ENCODE measurements at places on chromosomes 4 and X. TPM values are rescaled to one million over a fixed set of nuclear protein-coding genes. Genes with fewer than 3 reads are reported as not detected.

DNA sequence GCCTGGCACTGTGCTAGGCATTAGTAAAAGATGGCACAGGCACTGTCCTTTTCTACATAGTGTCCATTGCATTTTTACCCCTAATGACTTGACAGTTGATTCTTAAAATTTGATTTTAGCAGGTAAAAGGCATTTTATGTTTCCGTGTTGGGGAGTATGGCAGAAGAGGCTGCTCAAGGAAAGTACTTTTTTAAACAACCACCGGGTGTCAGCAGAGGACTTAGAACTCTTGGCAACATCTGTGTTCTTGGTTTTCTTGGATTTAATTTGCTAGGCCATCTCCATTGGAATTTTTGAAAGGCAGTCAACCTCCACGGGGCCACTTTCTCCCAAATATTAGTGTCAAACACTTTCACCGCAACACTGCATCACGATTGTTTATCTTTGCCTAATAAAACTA is 102.9 kb downstream of the TSPAN7 start:
- H3K27me3 ChIP-seq = no peaks in the 10 kb centered on the region
- DNase-seq = no peak
- no peak overlapping the region for H3K4me3 ChIP-seq
- H3K27ac ChIP-seq = no peak overlapping the region
- H3K4me1 ChIP-seq = no peaks in the 10 kb centered on the region

DNA sequence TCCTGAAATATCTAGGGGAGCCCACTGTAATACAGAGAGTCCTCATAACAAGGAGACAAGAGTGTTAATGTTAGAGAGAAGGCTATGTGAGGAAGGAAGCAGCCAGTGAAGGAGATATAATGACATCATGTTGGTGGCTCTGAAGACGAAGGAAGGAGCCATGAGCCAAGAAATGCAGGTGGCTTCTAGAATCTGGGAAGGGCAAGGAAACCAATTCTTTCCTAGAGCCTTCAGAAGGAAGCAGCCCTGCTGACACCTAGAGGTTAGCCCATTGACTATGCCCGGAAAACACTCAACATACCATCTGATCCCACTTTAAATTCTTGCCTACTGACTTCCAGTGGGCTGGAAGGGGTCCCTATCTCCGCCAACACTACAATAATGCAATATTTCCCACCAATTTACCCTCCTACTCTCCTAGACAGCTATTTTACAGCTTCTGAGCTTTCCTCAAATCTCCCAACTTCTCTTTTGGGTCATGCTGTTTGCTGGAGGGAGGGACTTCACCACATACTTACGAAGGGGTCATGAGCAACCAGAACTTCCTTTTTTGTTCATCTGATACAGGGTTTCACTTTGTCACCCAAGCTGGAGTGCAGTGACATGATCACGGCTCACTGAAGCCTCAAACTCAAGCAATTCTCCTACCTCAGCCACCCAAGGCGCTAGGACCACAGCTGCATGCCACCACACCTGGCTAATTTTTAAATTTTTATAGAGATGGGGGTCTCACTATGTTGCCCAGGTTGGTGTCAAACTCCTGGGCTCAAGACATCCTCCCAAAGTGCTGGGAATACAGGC is 25.2 kb upstream of the G3BP2 start:
- H3K27me3 ChIP-seq = no peaks in the 10 kb centered on the region
- peaks cover 23% of the 10 kb centered on the region for H3K4me1 ChIP-seq

DNA sequence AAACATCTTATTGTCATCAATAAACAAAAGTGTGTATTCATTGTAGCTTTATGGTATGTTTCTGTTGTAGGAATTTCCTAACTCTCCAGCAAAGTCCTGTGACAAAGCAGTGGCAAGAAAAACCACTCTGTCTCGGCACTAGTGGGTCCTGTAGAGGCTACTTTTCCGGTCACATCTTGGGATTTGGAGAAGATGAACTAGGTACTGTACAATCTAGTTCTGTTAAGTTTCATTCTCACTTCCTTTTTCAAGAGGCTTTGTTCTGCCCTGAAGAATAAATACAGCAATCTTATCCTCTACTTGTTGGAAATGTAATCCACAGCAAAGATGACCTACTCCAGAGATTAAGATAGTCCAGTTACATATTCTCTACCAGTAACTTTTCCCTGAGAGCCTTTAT is 69.3 kb downstream of the HHIP start:
- DNase-seq = no peak
- H3K27me3 ChIP-seq = no peaks in the 10 kb centered on the region
- no peaks in the 10 kb centered on the region for H3K36me3 ChIP-seq
- no peak overlapping the region for H3K4me3 ChIP-seq

DNA sequence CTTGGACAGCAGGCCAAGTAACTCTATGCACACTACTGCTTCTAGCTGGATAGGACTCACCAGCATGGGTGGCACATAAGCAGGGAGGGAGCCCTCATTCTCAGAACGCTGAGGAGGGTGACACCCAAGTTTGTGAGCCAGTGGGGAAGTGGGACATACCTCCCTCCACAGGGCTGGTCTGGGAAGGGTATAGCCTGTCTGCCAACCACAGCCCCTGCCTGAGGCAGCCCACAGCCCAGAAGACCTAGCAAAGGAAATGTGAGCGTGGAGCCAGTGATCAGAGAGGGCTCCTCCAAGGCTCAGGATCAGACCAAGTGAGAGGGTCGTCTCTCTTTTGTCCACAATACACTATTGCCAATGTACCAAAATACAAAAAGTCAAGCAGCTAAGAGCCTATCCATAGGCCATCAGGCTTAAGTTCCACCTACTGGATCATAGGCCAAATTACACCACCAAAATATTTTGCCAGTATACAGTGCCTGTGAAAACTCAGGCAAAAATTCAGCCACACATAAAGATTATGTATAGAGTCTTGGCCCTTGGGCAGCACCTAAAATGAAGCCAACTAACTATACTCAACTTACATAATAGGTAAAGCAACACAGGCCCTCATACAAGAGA is 1203.1 kb downstream of the PCDH18 start:
- no peaks in the 10 kb centered on the region for H3K36me3 ChIP-seq
- no peak for DNase-seq
- H3K4me1 ChIP-seq = no peaks in the 10 kb centered on the region
- H3K4me3 ChIP-seq = no peak overlapping the region
- H3K27me3 ChIP-seq = no peaks in the 10 kb centered on the region

DNA sequence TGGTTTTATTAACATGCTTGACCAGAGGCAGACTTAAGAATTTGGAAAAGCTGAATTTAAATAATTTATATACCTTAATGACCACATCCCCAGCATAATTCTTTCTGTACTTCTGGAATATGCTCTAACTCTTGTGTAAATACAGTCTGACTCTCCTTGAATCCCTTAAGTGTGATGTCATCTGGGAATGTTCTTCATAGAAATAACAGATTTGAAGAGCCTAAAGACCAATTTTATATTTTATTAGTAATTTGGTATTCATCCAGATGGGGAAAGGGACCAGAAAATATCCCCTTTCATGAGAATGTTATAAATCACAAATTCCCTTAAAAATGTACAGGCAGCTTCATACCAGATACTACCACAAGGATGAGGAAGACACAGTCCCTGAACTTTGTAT is 58.3 kb downstream of the KCNIP4 start:
- no peaks in the 10 kb centered on the region for H3K27me3 ChIP-seq
- H3K4me1 ChIP-seq = no peaks in the 10 kb centered on the region
- H3K4me3 ChIP-seq = no peak overlapping the region
- H3K27ac ChIP-seq = no peak overlapping the region

DNA sequence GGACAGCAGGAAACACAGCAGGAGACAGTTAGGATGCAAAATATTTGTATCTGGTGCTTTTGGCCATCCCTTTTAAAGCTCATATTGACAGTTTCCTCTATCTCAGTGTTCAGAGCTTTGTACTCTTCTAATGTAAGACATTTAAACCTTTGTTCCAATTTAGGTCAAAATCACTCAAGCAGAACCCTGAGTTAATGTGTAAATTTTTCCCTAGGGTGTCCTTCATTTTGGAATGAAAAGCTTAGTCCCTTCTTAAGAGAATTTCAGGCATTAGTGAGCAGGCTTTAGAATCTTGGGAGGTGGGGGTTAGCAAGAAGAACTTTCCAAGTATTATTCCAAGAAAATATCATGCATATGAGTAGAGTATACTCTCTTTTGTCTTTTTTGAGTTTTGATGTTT is 188.7 kb downstream of the GBA3 start:
- H3K4me3 ChIP-seq = no peak overlapping the region
- H3K4me1 ChIP-seq = no peaks in the 10 kb centered on the region
- H3K36me3 ChIP-seq = no peaks in the 10 kb centered on the region
- no peaks in the 10 kb centered on the region for H3K27me3 ChIP-seq

- DNase-seq = no peak
- H3K36me3 ChIP-seq = no peaks in the 10 kb centered on the region
- H3K27me3 ChIP-seq = no peaks in the 10 kb centered on the region
These were observed 9.1 kb upstream of the GASK1B start for GRCh38 chr4:158181906-158182305.

DNA sequence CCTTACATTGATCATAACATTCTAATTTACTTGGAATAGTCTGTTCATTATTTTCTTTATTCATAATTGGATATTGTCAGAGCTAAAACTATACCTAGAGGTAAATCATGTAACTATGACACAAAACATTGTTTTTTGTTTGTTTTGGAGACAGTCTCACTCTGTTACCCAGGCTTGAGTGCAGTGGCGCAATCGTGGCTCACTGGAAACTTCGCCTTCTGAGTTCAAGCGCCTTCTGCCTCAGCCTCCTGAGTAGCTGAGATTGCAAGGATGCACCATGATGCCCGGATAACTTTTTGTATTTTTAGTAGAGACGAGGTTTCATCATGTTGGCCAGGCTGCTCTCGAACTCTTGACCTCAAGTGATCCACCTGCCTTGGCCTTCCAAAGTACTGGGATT is 265.2 kb downstream of the FBXO8 start:
- DNase-seq = no peak
- H3K4me3 ChIP-seq = no peak overlapping the region
- no peak overlapping the region for H3K27ac ChIP-seq
- no peaks in the 10 kb centered on the region for H3K27me3 ChIP-seq
- H3K36me3 ChIP-seq = no peaks in the 10 kb centered on the region

DNA sequence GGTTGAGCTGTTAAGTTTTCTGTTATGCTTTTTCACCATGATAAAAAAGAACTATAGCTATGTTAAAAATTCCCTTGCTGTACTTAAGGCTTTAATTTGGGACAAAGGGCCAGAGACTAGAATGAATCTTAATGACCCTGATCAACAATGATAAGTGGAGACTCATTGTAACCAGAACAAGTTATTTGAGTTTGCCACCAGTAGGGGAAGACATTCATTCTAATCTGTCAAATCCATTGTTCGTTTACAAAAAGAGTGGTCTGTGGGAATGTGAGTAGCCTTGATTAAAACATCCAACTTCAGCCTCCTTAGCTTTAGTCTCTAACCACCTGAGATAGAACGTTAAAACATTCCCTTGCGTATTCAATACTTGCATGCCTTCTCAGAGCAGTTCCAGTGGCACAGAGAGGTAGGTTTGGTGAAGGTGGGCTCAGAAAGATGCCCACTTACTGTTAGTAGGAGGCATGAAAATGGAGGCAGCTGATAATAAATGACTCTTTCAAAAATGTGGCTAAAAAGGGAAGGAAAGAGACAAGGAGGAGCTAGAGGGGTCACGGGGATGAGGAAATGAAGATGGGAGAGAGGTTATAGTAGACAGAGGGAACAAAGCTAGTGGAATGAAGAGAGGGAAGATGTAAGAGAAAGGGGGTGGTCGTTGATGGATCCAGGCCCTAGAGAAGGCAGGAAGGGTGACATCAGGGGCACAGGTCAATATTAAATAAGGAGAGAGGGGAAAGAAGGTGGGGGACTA is 66.2 kb downstream of the EGF start:
- no peak overlapping the region for H3K4me3 ChIP-seq
- H3K36me3 ChIP-seq = no peaks in the 10 kb centered on the region
- no peak for DNase-seq

DNA sequence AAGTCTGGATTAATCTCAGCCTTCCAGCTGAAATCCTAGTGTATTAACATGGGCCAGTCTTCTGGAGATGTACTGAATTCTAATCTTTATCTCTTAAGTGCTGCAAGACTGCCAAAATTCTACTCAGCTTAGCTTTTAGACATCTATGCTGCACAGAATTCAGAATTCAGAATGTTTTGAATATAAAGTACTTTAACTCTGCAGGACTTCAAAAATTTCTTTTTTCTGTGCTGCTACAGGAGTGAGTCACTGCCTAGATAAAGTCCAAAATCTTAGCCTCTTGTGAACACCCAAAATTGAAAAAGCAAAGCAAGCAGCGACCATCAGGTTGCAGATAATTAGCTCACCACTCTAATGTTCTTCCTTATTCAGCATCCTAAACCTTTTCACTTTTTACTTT is 1092.6 kb upstream of the PCDH10 start:
- no peaks in the 10 kb centered on the region for H3K36me3 ChIP-seq
- no peak overlapping the region for H3K4me3 ChIP-seq
- no peak overlapping the region for H3K27ac ChIP-seq
- no peak for DNase-seq
- H3K27me3 ChIP-seq = no peaks in the 10 kb centered on the region

DNA sequence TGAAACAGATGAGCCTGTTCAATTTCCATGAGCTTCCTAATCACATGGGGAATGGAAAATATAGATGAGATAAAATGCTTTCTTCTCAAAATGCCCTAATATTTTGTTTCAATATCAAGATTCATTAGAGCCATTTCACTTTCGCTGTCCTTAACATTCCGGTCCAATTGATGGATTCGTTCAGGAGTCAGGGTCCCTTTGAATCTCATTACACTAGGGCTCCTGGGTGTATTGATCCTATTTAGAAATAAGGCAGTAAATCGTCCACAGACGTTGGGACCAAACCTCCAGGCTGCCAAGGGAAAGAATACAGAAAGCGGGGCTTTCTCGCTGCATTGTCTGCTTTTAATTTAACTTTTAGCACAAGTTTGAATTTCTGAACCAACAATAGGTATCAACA is 20.6 kb upstream of the CRMP1 start:
- no peaks in the 10 kb centered on the region for H3K4me1 ChIP-seq
- peaks cover 6% of the 10 kb centered on the region for H3K27me3 ChIP-seq
- no peak overlapping the region for H3K27ac ChIP-seq
- no peak for DNase-seq
- H3K4me3 ChIP-seq = no peak overlapping the region

- no peak for DNase-seq
- H3K4me1 ChIP-seq = peaks cover 2% of the 10 kb centered on the region
- peaks cover 1% of the 10 kb centered on the region for H3K27me3 ChIP-seq
These were observed 100.2 kb downstream of the AFF2 start for GRCh38 chrX:148600581-148600980.

DNA sequence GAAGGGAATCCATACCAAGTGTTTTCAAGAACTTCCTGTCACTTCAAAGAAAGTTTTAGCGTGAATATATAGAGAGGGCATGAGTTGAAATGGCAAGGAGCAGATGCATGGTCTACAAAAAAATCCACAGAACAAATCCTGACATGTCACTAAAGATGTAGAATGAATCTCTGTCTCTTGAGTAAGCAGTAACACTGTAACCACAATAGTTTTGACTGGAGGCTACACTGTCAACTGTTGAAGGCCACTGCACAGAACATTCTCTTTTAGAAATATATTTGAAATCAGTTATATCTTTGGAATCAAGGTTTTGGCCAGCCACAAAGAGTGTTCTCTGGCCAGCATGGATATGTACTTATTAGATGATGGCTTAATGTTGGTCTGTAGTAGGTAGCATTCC is 83.8 kb downstream of the VCX3B start:
- H3K27ac ChIP-seq = no peak overlapping the region
- no peak for DNase-seq
- no peak overlapping the region for H3K4me3 ChIP-seq
- no peaks in the 10 kb centered on the region for H3K36me3 ChIP-seq
- H3K27me3 ChIP-seq = no peaks in the 10 kb centered on the region

The F11 gene
- not detected for total RNA-seq

The TMEM271 gene
- total RNA-seq = not detected

The ACE2 gene
- total RNA-seq = not detected

The MAGEA12 gene
- total RNA-seq = not detected

The HSFX4 gene
- total RNA-seq = not detected

The PAGE1 gene
- not detected for total RNA-seq

Data from activated CD4-positive, alpha-beta memory T cell treated with anti-CD3 and anti-CD28 coated beads for 36 hours (primary cell).